Left ventricle myocardium inferior (tissue), 1 donor: ENCODE measurements at places on chromosomes 1 and 21. TPM values are rescaled to one million over a fixed set of nuclear protein-coding genes. Genes with fewer than 3 reads are reported as not detected.

Gene CD101
- total RNA-seq, result 0.74 TPM

Gene A3GALT2
- not detected for total RNA-seq

Gene PRDX6
- total RNA-seq, result 363 TPM

Gene FBLIM1
- 89.1 TPM for total RNA-seq

- H3K4me3 ChIP-seq, result no peak overlapping the region
- no peak overlapping the region for H3K27ac ChIP-seq
- peaks cover 18% of the 10 kb centered on the region for H3K4me1 ChIP-seq
Observed at GRCh38 chr21:31176725-31177124, 138.4 kb upstream of the KRTAP19-8 start.

GRCh38 chr1:230677200-230677599, 34.9 kb downstream of the COG2 start:
- no peak overlapping the region for H3K27ac ChIP-seq
- no peak overlapping the region for H3K4me3 ChIP-seq
- no peaks in the 10 kb centered on the region for H3K27me3 ChIP-seq
- peaks cover 11% of the 10 kb centered on the region for H3K4me1 ChIP-seq
- peaks cover 86% of the 10 kb centered on the region for H3K36me3 ChIP-seq

GRCh38 chr21:45524756-45525152, 17.5 kb downstream of the SLC19A1 start:
- H3K4me1 ChIP-seq, result peaks cover 10% of the 10 kb centered on the region
- H3K4me3 ChIP-seq, result no peak overlapping the region
- peaks cover 15% of the 10 kb centered on the region for H3K36me3 ChIP-seq
- DNase-seq, result no peak

GRCh38 chr1:204705493-204705811, 19.9 kb upstream of the LRRN2 start:
- no peak for DNase-seq
- H3K4me3 ChIP-seq, result no peak overlapping the region
- no peaks in the 10 kb centered on the region for H3K36me3 ChIP-seq
- H3K4me1 ChIP-seq, result no peaks in the 10 kb centered on the region
- H3K27ac ChIP-seq, result no peak overlapping the region
- H3K27me3 ChIP-seq, result peaks cover 69% of the 10 kb centered on the region

DNA sequence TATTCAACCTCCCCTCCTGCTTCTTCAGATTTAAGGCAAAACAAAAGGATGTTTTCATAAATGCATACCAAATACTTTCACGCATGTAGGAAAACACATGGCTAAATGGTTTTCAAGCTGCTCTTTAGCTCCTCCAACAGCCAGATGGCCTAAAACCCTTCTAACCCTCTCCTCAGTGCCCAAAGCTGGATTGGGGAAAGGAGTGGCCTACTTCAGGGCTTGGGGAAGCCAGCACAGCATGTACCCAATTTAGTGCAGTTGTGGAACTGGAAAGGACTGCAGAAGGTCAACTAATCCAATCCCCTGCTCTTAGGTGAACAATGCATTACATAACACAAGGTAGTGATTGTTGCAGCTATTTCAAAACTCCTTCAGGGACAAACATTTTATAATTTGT, 9.3 kb downstream of the F5 start:
- H3K27ac ChIP-seq, result peak overlapping the region; percentile 82
- no peak for DNase-seq
- H3K4me1 ChIP-seq, result peaks cover 40% of the 10 kb centered on the region
- peaks cover 11% of the 10 kb centered on the region for H3K27me3 ChIP-seq
- no peaks in the 10 kb centered on the region for H3K36me3 ChIP-seq

GRCh38 chr1:21379571-21379970, 60.4 kb upstream of the NBPF3 start:
- no peak for DNase-seq
- no peak overlapping the region for H3K4me3 ChIP-seq
- no peak overlapping the region for H3K27ac ChIP-seq
- H3K36me3 ChIP-seq, result no peaks in the 10 kb centered on the region

DNA sequence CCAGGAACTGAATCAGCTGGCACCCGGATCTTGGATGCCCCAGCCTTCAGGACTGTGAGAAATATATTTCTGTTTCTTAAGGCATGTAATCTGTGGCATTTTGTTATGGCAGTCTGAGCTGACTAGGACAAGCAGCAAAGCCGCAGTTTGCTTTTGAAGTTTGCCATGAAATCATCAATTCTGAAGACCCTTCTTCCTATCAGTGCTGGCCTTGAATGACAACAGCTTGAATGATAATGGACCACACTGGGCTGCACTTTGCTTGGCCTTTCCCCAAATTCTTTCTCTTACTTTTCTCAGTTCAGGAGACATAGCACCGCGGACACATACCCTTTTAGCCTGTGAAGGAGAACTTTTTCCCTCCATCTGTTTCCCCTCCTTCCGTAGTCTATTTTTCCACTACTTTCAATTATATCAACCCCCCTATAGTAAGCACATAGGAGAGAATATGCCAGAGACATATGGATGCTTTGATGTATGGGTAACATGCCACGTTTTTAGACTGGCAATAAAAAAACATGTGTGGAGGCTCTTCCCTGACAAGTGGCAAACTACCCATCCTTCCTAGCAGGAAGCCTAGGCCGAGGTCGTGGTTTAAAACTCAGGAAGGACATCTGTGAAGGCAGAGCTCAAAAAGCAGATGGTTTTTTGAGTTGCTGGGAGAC, 42.9 kb downstream of the HLX start:
- no peaks in the 10 kb centered on the region for H3K36me3 ChIP-seq
- H3K27me3 ChIP-seq, result no peaks in the 10 kb centered on the region
- no peak for DNase-seq
- H3K4me1 ChIP-seq, result no peaks in the 10 kb centered on the region
- H3K27ac ChIP-seq, result no peak overlapping the region
- H3K4me3 ChIP-seq, result no peak overlapping the region
